Endothelial cell of umbilical vein (primary cell): ENCODE measurements at places on chromosomes 2 and 18. TPM values are rescaled to one million over a fixed set of nuclear protein-coding genes. Genes with fewer than 3 reads are reported as not detected.

The PTPRN gene
- not detected in 2 replicates for polyA plus RNA-seq

The ABCB11 gene
- polyA plus RNA-seq = 0.16 and 0.22 TPM in 2 replicates

The CASP10 gene
- polyA plus RNA-seq = 15.7 and 16.4 TPM in 2 replicates

The KIDINS220 gene
- polyA plus RNA-seq = 33.9 and 44.9 TPM in 2 replicates

The PSTPIP2 gene
- polyA plus RNA-seq = 4.5 and 4.9 TPM in 2 replicates

The ZNF521 gene
- polyA plus RNA-seq = 90.8 and 111 TPM in 2 replicates

The LYPD6 gene
- polyA plus RNA-seq = 3.0 and 3.3 TPM in 2 replicates

The BOLL gene
- polyA plus RNA-seq = not detected in 2 replicates

The VAMP8 gene
- polyA plus RNA-seq = 68.7 and 73.1 TPM in 2 replicates

The FBXO41 gene
- 0.88 and 0.94 TPM in 2 replicates for polyA plus RNA-seq

The UGT1A3 gene
- not detected in 2 replicates for polyA plus RNA-seq

The UGT1A7 gene
- polyA plus RNA-seq = not detected in 2 replicates

The AQP12B gene
- polyA plus RNA-seq = not detected in 2 replicates

The COL4A3 gene
- not detected in 2 replicates for polyA plus RNA-seq

The GGCX gene
- polyA plus RNA-seq = 58.9 and 62.7 TPM in 2 replicates

The SMPD4 gene
- 85.3 and 102 TPM in 2 replicates for polyA plus RNA-seq

The CCBE1 gene
- polyA plus RNA-seq = 0.04 TPM in 1 of 2 replicates, not detected in the other

The TBR1 gene
- 0.05 and 0.14 TPM in 2 replicates for polyA plus RNA-seq

The MYO1B gene
- 6.4 and 8.7 TPM in 2 replicates for polyA plus RNA-seq
